ENCODE measurements at places on chromosomes 7 and 10.

DNA sequence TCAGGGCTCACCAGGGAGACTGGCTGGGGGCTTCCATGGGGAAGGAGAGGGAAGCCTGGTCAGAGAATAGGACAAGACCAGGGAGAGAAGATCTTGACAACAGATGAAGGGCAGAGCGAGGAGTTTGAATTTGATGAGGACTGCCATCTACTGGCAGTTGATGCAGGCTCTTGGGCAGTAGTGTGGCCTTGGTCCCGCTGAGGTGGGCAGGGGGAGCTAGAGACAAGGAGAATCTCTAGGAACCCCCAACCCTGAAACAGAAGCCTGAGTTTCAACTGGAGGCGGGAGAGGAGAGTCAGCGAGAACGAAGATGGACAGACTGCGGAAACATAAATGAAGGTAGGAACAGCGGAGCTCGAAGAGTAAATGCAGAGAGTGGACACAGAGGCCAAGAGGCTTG lies 81.0 kb downstream of the PPP1R3C start:
- DNase-seq, result no peak

DNA sequence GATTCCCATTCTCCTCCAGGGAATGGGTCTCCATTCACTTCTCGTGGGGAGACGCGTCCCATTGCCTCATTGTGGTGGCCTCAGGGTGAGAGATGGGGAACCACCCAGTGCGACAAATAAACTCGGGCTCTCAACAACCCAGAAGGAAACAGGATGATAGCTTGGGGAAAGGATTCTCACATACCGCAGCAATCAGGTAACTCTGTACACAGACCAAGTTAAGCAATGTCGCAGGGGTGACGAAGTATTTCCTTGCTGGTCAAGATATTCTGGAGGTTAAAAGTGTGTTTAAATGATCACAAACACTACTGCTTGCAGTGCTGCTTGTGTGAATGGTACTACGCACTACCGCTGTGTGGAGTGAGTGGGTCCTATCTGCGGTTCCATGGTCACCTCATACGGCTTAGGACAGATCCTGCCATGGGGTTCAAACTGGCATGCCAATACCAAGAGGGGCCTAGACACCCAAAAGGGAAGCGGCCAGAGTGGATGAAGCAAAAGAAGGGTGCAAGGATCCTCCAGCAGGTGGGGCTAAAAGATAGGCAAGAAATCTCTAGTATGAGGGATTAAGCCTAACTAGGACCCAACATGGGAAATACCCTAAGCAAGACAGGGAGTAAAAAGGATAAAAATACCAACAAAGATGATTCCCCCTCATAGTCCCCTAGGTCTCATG lies 143.8 kb upstream of the TMEM106B start:
- DNase-seq, result peak; percentile 37

GRCh38 chr7:155785536-155785935 lies 26.7 kb downstream of the SHH start:
- DNase-seq, result no peak

- DNase-seq, result no peak
Observed at GRCh38 chr7:69858471-69858870, 260.2 kb downstream of the AUTS2 start.

GRCh38 chr7:79284211-79284610 lies 169.3 kb downstream of the MAGI2 start:
- DNase-seq, result no peak

DNA sequence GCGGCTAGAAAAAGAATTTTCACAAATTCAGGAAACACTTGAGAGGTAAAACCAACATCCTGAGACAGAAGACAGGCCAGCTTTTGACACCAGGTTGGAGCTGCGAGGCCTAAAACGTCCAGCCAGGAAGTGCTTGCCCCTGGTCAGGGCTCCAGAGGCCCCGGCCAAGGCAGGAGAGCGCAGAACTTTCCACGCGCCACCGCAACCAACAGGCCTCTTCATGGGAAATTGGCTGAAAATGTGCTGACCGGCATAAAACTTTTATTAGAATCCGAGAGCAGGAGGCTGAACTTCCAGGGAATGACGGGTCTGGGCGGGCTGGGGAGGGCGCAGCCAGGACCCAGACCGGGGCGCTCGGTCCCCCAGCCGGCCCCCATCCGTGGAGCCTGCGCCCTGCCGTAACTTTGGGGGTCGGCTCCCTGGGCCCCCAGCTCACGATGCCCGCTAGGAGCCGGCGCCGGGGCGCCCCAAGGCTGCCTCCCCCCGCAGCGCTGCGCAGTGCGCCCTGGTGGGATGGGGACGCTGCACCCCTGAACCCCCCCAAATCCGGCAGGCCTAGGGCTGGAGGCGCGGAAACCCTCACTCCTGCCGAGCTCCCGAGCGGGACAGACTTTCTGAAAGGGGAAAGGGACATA lies 414.0 kb upstream of the MKI67 start:
- no peak for DNase-seq

DNA sequence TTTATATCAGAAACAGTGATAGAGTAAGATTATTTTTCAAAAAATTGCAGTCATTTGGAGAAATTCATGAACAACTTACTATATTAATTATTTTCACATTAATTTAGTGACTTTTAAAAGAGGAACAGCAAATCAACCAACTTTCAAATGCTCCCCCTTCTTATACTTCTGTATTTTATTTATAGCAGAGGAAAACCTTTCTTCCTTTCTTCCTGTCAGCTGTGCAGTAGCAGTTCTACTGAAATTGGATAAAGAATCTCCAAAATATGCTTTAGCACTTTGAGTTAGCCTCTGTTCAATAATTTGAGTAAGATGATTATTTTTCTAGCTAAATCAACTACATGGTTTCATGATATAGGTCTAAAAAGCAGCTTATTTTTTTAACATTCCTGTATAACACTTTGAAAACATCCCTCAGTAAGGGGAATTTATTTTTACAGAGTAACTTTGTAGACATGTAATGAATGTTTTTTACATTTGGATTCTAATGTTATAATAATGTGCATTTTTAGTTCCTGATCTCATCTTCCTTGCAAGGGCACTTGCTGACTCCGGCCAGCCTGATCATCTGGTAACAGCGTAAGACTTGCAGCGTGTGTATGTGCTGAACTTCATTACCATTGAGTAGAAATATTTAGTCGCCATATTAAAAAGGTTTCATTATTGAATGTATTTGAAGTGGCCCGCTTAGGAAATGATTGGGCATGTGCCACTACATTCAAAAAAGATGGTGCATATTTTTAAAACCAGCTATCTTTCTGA lies 158.3 kb upstream of the HDAC9 start:
- no peak for DNase-seq

DNA sequence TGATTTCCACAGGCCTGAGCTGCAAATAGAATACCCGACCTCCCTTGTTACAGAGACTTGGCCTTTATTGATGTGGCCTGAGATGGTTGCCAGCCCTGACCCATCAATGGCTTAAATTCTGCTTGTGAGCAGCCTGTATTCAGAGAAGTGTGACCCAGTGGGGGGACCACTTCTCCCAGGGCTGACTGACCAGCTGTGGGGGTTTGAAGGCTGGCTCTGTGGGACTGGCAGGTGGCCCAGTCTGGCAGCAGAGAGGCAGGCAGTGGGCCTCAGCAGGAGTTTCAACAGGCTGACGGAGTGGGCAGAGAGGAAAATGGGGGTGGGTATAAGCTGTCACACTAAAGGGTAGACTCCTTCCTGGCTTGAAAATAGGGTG lies 12.2 kb upstream of the PPIF start:
- DNase-seq, result no peak

GRCh38 chr7:45196374-45196773 lies 38.8 kb downstream of the RAMP3 start:
- no peak for DNase-seq

DNA sequence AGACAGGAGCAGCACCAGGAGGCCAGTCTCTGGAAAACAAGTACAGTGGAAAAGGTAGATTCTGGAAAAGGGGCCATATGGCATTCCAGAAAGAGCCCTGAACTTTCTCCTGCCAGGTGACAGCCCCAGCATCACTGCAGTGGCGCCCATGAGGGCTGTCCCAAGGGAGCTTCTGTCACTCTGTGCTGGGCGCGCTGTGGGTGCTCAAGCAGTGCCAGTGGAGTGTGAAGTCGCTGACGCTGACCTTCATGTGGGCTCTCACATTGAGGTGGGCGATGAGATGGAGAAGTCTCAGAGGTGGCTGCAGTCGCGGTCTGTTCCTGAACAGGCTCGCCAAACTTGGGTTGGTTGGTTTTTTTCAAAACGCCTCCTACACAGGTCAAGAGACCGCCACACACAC lies 38.2 kb downstream of the FKBP6 start:
- no peak for DNase-seq
